Cerebellar nuclear complex (tissue), 1 donor: ENCODE measurements at places on chromosomes 2 and 18.

- DNase-seq, result no peak
Measured at GRCh38 chr2:760001-760400, 82.8 kb upstream of the TMEM18 start.

- no peak for DNase-seq
Measured at GRCh38 chr18:58025733-58026132, 18.3 kb upstream of the NEDD4L start.

DNA sequence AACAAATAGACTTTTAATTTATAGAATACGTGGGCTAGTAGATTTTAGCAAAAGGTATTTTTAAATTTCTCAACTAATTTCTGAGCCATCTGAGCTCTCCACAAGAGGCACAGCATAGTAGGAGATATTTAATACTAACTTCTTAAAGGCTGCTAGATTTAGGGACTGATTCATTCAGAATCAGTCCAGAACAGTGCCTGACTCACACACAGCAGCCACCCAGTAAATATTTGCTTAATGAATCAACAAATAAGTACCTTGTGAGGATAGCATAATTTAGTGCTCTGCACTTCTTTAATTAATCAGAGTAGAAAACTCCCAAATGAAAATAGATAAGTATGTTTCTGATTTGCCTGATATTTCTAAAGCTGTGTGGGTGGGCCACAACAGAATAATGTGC lies 35.6 kb upstream of the SYT4 start:
- DNase-seq, result no peak

DNA sequence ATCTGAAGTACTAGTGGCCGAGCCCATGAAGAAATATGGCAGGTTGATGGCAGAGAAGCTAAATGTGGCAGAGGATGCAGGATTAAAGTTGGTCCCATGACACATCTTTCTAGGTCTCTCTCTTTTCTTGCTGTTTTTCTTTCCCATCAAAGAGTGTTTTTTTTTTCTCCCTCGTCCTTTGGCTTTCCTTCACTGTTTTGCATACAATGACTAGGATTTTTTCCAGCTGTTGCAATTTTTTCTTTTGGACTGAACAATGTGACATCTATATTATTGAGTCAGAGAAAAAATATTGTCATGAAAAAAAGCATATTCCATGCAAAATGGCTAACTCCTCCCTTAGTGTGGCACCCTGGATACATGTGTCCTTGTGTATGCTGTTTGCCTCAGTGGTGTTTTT lies 939.5 kb upstream of the FANCL start:
- DNase-seq, result no peak

- DNase-seq, result no peak
Measured at GRCh38 chr2:224220586-224221255, 181.2 kb downstream of the FAM124B start.

DNA sequence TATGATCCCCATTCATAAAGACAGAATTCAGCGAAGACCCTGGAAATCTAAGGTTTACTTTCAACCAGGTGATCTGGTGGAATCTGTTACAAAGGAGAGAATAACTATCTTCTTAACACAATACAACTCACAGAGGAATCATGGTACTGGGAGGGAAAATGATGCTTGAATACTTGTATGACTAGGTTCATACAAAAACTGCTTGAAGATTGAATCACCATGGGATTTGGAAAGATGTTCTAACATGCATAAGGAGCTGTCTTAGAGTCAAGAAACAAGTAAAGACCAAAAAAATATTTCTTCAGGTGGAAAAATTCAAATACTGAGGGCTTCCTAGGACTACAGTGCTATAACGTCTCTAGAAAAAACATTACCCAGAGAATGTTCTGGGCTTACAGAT lies 32.2 kb downstream of the COL5A2 start:
- no peak for DNase-seq

- DNase-seq, result no peak
Measured at GRCh38 chr18:53457068-53457467, 767.4 kb downstream of the MBD2 start.

- no peak for DNase-seq
Measured at GRCh38 chr18:78232196-78232595, 747.4 kb upstream of the SALL3 start.

DNA sequence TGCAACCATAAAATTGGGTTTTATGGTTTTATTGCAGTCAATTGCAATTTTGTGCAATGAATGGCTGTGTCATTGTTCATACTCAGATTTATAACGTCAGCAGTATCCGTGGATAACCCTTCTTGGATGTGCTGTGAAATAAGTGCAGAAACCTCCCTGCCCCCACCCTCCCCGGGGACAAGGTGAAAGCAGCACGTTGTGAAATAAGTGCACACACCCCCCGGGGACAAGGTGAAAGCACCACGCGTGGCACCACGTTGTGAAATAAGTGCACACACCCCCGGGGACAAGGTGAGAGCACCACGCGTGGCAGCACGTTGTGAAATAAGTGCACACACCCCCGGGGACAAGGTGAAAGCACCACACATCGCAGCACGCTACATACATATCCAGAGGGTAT lies 93.6 kb upstream of the NFATC1 start:
- no peak for DNase-seq

GRCh38 chr18:22084547-22084946 lies 84.8 kb upstream of the GATA6 start:
- DNase-seq, result no peak

DNA sequence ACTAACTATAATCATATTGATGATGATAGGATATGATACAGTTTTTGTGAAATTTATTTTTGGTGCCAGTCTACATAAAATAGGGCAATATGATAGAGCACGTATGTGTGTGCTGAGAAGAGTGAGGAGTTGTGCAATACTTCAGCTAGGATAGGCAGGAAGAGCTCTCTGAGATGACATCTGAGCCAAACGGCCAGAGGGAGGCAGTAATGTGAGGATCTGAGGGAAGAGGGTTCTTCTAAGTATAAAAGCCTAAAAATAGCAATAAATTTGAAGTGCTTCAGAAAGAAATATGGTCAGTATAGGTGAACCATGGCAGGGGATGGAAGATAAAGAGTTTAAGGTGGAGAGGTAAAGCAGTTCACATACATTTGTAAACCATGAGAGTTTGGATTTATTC lies 102.5 kb downstream of the OLA1 start:
- no peak for DNase-seq

DNA sequence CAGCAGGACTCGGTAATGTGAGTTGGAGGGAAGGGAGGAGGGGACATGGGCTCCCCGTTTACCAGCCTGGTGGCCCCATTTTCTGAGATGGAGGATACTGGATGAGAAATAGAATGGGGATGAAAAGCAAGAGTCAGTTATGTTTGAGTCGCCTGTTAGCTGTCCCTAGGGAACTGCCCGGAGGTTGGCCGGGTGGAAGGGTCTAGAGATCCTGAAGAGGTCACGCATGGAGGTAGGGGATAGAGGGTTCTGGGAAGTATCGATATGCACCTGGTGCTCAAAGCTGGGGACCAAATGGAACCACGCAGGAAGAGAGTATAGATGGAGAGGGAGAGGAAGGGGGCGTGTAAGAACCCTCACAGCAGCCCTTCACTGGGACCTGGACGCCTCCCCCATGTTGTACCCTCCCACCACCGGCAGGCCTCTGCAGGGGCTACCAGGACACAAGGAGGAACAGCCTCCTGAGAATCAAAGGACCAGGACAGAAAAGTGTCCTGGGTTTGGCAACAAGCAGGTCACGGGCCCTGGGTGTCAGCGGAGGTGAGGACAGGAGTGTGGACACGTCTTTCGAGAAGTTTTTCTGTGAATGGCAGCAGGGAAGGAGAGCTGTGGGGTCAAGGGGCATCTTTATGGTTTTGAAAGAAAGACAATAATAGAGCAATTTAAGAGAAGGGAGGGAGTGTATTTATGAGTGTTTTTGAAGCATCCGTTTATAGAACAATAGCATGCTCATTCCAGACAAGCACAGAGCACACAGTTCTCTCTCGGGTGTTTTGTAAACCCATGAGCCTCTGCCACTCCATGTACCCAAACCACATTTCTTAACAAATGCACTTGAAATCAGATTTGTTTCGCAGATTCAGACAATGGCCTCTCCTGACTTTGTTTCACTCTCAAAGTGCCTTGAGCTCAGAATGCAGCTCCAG lies 132.2 kb downstream of the SMAD7 start:
- no peak for DNase-seq

- DNase-seq, result no peak
Measured at GRCh38 chr2:221567231-221567760, 4.8 kb downstream of the EPHA4 start.

- DNase-seq, result no peak
Measured at GRCh38 chr2:121969166-121969565, 213.7 kb downstream of the TSN start.

- no peak for DNase-seq
Measured at GRCh38 chr2:152154462-152154861, 21.1 kb downstream of the STAM2 start.

DNA sequence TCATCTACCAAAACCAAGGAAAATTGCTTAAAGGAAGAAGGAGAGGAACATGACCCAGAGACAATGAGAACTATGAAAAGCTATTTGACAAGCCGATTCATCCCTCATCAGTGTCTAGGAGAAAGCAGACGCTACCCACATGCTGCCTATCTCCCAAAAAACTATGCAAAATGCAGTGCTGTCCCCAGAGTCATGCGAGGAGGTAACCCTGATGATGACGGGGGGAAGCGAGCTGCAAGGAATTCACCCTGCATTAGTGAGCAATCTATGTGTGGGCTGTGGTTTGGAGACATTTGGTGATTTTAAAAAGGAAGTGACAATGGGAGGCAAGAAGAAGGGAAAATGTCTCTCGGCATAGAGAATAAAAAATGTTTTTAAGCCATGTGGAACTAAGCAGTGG lies 472.7 kb downstream of the CMPK2 start:
- no peak for DNase-seq

DNA sequence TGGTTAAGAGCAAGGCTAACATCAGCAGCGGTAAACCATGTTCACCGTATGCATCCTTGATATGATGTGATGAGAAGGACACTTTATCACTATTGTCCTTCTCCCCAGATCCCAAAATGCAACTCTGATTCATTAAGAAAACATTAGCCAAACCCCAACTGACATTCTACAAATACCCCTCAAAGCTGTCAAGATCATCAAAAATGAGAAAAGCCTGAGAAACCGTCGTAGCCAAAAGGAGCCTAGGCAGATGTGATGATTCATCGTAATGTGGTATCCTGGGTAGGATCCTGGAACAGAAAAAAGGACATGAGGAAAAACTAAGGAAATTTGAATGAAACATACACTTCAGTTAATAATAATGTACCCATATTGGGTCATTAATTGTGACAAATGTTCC lies 67.3 kb upstream of the ST6GAL2 start:
- no peak for DNase-seq

DNA sequence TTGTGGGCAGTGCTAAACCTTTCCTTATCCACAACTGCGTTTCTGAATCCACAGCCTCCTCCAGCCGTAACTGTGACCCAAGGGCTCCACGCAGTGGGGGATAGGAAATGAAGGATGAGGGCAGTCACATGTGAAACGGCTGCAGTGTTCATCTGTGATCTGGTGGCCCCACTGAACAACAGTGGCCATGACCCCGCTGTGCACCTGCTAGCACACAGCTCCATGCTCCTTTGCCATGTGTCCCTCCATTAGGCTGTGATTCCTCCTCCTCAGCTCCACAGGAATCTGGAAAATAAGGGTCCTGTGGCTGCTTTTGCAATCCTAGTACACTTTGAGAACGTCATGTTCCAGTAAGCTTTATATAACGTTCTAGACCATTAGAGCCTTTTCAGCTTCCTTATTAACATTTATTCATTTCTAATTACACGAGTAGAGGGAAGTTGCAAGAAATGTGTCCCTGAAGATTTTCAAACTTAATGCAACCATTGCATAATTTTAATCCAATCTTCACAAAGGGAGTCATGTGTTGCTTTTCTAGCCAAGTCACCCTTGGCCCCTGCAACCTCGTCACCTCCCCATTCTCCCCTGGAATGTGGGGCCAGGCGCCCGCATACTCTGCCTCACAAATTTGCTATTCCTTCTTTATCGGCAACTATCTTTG lies 7.1 kb upstream of the NAPG start:
- DNase-seq, result no peak

DNA sequence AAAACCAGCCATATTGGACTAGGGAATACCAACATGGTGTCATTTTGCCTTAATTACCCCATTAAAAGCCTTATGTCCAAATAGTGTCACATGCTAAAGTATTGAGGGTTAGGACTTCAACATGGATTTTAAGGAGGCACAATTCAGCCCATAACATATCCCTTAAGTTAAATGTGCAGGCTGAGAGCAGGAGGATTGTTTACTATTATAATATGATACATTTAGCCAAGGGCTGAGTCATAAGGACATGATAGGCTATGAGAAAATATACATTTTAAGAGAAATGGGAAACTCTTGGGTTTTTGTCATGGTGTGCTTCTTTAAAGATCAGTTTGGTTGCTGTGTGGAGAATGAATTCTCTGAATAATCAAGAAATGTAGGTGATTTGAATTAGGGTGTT lies 136.8 kb downstream of the RDH14 start:
- DNase-seq, result no peak

- no peak for DNase-seq
Measured at GRCh38 chr2:230318190-230319121, 8.5 kb upstream of the SP140L start.

DNA sequence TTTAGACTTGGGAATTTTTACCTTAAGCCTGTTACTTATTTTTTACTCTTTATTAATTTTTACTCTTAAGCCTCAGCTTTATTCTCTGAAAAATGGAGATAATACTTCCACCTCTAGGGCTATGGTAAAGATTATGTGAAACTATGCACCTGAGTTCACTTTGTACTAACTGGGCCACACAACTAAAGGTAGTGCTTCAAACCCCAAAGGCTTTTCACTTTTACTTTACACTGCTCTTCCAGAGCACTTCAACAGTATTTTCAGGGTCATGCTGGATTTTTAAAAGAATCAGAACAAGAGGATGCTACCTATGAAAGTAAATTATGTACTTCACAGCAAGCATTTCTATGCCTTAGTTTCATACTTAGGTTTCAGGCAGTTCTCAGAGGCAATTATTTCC lies 27.8 kb downstream of the MEX3C start:
- DNase-seq, result no peak

DNA sequence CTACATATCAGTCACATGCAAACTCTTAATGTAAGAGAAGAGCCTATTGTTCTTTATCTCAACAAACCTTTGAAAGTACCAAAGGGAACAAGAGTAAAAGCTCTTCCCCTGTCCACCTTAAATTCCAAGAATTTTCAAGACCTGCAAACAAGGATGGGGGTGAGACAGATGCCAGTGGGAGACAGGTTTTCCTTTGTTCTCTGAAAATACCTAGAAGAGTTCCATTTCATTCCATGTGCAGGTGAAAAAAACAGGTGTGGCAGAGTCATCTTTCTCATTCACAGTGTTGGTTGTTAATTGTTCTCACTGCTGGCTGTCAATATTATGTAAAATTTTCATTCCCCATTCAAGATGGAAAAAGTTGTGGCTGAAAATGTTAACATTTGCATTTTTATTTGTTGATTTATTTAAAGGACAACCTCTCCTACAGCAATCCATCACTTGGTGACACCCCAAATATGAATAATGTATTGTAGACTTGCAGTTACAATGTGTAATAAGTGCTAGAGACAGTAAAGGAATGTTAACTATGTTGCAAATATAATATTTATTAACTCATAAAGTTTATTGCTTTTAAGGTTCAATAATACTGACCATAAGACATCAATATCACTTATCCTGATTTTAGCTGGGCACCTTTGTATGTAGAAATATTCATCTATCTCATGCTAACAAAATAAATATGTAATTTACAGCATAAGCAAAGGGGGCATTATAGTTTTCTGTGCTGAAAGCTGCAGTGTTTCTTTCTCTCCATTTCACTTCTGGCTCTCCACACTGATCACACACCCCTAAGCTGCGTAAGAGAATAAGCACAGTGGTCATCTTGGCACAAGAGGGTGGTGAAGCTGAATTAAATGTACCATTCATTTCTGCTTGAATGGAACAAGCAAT lies 347.0 kb downstream of the KIAA1328 start:
- DNase-seq, result no peak
